ENCODE measurements at places on chromosomes 2 and 18.

- DNase-seq, result peak; percentile 81
Observed at GRCh38 chr2:149885468-149885867, 297.9 kb upstream of the MMADHC start.

DNA sequence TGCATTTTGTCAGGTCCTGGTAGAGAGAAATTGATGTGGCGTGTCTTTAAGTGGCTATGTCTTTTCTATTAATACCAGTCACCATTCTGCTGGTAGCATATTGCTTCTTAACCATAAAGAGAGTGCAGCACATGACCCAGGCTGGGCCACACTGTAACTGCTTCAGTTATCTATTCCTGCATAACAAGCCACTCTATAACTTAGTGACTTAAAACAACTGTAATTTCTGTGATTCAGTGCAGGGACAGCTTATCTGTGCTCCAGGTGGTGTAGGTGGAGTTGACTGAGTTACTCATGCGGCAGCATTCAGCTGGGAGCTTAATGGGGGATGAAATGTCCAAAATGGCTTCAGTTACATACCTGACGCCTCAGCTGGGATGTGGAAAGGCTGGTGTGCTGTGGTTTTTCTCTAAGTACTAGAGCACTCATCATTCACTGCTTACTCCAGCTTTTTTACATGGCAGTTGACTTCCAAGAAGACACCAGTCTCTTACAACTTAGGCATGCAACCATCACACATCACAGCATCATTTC lies 742.4 kb downstream of the SATB2 start:
- DNase-seq, result no peak

GRCh38 chr2:136538489-136538888 lies 226.9 kb upstream of the THSD7B start:
- no peak for DNase-seq

GRCh38 chr2:10914272-10914693 lies 2.5 kb downstream of the KCNF1 start:
- DNase-seq, result no peak

- DNase-seq, result no peak
Observed at GRCh38 chr2:238561230-238561629, 134.5 kb downstream of the ASB1 start.

GRCh38 chr18:10053861-10054260 lies 140.0 kb downstream of the VAPA start:
- no peak for DNase-seq

- no peak for DNase-seq
Observed at GRCh38 chr2:127093648-127094210, 13.2 kb downstream of the BIN1 start.

- no peak for DNase-seq
Observed at GRCh38 chr18:10499230-10499629, 26.6 kb upstream of the NAPG start.

DNA sequence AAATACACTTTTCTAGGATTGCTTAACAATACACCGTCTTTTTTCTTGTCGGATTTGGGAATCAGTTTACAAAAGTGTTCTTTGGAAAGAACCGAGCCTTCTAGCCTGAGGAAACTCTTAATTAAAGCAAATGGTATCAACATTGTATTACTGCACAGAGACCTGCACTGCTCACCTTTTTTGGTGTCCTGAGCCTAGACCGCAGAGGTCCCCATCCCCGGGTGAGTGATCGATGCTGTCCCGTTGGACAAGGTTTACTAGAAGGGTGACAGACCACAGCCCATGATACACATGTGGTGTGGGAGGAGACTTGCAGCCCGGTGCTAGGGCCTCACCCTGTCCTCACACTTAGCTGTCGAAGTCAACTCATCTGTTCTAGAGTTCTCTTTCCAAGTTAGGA lies 55.3 kb downstream of the TSHZ1 start:
- no peak for DNase-seq

DNA sequence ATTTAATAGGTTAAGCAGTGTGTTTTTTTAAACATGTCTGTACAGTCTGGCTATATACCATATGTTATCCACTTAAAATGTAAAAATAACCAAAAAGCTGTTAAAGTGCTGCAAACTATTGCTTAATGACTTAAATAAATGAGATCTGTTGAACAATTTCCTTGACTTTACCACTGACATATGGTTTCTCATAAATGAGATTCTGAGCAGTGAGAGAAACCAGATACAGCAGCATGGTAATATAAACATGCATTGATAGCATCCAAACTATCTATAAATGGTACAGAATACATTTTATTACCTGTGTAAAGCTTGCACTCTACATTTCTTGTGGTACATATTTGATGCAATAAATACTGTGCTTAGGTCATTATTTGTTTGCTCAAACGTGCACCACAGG lies 36.3 kb upstream of the TTC21B start:
- no peak for DNase-seq

GRCh38 chr2:36444216-36444936 lies 88.8 kb downstream of the CRIM1 start:
- DNase-seq, result no peak

DNA sequence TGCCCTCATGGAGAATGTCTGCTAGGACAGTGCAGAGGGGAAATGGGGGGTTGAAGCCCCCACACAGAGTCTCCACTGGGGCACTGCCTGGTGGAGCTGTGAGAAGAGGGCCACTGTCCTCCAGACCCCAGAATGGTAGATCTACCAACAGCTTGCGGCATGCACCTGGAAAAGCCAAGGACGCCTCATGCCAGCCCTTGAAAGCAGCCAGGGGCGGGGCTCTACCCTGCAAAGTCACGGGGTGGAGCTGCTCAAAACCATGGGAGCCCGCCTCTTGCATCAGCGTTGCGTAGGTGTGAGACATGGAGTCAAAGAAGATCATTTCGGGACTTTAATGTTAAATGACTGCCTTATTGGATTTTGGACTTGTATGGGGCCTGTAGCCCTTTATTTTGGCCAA lies 157.6 kb downstream of the DSEL start:
- DNase-seq, result no peak

DNA sequence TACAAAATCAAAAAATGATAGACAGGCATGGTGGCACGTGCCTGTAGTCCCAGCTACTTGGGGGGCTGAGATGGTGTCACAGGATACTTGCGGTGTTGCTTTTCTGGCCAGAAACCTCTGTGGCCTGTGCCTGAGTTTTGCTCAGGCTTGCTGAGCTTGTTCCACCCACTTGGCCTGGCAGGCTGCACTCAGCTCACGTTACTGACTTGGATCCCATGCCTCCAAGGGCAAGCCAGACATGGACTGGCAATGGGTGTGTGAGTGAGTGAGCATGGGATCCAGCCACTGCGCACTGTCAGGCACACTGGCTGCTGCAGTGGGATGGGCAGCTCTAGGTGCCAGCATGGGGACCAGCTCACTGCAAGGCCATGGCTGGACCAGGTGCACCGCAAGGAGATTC lies 67.9 kb downstream of the NCAPH start:
- DNase-seq, result no peak

DNA sequence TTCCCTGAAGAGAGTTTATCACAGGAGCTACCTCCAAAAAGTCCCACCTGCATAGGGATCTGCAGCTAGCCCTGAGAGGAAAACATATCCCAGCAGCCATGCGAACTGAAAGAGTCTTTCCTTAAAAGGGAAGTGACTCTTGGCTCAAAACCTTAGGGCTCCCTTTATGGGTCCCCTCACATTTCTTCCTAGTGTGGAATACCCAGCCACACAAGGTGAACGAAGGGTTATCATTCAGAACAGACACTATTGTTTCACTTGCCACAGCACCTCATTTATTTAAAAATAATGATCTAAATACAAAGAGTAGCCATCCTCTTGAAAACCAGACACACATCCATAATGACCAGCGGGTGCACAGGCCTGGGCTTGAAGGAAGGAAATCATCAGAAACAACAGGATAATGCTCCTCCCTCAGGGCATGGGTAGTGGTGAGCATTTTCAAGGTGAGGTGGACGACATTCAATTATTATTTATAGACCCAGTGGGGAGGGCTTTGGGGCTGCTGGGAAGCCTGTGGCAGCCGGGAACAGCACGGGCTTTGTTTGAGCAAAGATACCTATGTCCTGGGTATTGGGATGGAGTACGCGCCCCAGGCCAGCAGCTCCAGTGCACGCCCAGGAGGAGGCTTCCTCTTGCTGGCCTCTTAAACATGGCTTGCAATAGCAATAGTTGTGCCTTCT lies 119.0 kb upstream of the ITGA6 start:
- peak; percentile 37 for DNase-seq

DNA sequence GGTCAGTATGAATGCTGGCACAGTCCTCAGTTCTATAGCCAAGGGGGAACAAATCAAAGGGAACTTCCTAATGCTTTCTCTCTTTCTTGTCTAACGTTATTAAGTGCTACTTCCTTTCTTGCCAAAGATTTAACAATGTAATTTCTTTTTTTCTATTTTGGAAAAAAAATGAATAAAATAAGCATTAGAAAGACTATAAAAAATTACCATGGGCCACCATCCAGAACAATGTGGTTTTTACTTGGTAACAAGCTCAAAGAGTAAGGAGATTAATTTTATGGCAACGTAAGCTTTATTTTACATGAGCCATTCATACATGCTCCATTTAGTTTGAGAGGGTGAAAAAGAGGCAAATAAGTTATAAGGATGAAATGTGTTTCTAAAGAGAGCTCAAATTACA lies 40.1 kb downstream of the SERPINE2 start:
- no peak for DNase-seq

- DNase-seq, result no peak
Observed at GRCh38 chr2:205056151-205056561, 510.9 kb downstream of the PARD3B start.

- no peak for DNase-seq
Observed at GRCh38 chr2:100640431-100641124, 77.8 kb downstream of the PDCL3 start.

DNA sequence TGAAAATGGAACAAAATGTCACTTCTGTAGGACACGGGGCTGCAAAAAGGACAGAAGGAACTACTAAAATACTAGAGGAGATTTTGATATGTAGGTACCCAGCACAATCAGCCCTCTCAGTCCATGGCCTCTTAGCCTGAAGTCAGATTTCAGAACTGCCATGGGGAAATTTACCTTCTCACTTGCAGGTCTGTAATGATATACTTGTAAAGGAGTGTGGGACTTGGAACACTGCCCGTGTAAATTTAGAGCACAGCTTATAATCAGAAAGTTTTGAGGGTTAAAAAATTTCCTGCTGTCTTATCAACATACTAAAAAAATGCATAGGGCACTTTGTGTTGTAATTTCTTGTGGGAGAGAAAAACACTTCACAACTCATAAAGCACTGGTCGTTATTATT lies 60.6 kb downstream of the ZEB2 start:
- no peak for DNase-seq

DNA sequence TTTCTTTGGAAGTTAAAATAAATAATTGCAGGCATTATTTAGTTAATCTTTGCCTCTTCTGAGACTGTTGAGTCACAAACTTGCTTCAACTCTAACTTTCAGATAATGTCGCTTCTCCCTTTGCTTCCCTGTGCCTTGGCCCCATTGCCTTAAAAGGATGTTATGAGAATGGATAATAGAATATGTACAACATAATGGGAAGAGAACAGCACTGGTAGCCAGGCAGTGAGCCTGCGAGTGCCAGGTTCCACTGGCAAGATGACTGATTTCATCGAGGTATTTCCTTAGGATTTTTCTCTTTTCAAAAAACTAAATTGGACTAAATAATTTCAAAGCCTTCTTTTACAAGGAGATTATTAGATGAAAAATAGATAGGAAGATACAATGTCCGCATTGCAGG lies 420.9 kb downstream of the TGIF1 start:
- DNase-seq, result no peak

All from NCI-H1105 treated with DMSO at 0.1 percent for 48 hours (cell line).